ENCODE measurements at places on chromosomes 7 and 10.

DNA sequence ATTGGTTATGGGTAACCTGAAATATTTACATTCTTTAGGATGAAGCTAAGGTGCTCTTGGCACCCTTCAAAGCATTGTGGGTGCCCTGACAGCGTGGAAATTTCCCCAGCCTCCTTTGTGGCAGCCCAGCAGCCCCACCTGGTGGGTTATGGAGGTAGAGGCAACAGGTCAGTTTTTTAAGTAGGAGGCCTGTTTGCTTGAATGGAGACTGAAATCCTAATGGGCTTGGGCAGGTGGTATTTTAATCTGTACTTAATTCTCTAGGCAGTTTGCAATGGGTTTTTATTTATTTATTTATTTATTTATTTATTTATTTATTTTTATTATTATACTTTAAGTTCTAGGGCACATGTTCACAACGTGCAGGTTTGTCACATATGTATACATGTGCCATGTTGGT lies 139.4 kb downstream of the EPC1 start:
- peak; percentile 44 for DNase-seq

DNA sequence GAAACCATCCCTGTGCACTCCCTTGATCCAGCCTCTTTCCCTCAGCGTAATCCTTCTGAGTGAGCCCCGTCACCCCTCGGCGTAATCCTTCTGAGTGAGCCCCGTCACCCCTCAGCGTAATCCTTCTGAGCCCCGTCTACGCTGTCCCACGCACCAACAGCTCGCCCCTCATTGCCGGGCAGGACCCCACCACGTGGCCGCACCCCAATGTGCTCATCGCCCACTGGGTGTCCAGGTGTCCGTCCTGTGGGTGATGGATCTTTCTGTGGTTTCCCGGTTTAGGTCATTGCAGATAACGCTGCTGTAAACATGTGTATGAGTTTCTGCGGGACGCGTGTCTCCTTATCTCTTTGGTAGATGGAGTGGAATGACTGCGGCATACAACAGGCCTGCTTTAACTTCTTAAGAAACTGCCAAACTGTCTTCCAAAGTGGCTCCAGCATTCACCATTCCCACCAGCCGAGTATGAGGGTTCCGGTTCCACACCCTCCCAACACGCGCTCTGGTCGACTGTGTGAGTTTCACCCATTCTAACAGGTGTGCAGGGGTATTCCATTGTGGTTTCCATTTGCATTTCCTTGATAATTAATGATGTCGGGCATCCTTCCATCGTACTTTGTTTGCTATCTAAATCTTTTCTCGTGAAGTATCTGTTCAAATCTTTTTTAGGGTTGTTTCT lies 42.1 kb upstream of the NKX6-2 start:
- peak; percentile 26 for DNase-seq

- DNase-seq: no peak
Measured at GRCh38 chr7:46603780-46604179, 682.7 kb upstream of the IGFBP3 start.

DNA sequence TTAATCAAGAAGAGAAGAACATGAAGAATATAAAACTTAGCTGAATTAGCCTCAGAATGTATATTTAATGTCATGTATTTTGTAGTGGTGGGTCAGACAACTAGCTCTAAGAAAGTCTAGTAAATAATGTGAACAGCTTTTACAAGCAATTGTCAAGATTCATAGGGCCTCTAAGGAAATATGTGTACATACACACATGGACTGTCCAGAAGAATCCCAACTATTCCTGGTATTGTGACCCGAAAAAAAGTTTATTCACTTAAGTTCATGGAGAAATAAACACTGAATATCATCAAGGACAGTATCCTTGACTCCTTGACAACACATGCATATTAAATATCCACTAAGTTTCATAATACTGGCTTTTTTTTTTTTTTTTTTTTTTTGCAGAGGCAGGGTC lies 11.4 kb upstream of the TWIST1 start:
- no peak for DNase-seq

DNA sequence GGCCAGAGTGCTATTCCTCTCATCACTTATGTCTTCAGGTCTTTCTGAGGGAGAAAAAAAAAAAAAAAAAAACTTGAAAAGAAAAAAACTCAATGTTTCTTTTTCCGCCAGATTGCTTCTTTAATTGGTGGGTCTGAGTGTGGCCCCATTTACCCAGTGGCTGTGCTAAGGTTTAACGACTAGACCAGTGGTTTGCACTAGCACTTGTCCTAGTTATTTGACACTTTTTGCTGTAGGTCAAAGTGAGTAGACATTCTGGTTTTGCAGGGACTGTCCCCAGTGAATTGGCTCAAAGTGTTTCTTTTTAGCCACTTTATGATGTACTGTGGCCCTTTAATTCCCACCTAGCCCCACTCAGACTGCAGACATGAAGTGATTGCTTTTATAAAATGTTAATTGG lies 273.3 kb downstream of the PTEN start:
- DNase-seq: no peak

GRCh38 chr7:42502022-42502421 lies 265.0 kb upstream of the GLI3 start:
- no peak for DNase-seq

DNA sequence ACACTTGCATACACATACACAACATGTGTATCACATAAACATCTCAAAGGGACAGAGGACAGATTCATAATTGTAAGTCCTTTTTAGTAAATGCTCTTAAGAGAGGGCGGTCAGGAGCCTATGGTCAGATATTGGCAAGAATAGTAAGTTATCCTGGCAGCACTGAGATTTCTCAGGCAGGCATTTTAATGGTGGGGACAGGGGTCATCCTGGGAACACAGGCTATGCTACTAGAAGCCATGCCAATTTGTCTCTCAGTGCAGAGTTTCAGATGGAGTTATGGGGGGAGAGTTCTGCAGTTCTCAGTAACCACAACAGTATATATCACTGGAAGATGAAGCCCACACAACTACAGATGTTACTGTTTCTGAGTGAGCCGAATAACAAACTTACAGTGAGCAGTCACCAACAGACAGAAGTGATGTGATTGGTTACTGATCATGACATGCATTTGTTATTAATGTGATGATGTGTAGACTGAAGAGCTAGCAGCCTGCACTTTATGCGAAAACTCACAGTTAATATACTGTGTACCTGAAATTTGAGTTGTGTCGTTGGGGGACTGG lies 16.4 kb downstream of the ZNF487 start:
- DNase-seq: no peak

DNA sequence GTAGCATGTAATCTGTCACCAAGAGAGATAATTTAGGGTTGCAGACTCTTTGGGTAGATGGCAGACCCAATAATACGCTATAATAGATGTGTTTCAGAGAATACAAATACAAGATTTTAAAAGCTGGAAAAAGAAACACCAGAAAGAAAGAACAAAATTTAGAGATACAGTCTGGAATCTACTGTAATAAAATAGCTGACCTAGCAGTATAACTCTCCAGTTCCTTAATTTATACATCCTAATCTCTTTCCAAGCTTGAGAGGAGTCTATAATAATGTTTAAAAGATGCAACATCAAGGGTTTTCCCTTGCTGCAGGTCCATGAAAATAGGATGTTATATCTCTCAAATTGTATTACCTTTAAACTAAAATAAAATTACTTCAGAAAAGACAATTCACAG lies 27.2 kb upstream of the GPR22 start:
- no peak for DNase-seq

GRCh38 chr10:69687426-69687825 lies 57.4 kb downstream of the FAM241B start:
- no peak for DNase-seq

GRCh38 chr7:131057015-131057793 lies 270.5 kb upstream of the MKLN1 start:
- DNase-seq: no peak

DNA sequence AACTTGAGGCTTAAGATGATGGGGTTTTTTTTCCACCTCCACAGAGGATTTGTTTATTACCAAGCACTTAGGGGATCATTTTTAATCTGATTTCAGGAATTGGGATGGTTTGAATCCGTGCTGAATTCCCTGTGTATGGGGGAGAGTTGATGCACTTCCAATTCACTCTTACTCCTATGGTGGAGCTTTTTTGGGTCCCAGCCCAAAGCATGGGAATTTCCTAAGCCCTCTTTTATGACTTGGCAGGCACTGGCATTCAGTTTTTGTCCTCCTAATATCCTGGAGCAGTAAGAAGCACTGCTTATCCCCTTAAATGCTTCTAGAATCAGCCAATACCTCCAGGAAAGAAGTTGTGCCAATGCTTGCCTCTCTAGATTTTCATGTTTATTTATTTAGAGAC lies 78.7 kb downstream of the HYCC1 start:
- no peak for DNase-seq

GRCh38 chr7:101608772-101609713 lies 20.1 kb downstream of the MYL10 start:
- DNase-seq: peak; percentile 73

DNA sequence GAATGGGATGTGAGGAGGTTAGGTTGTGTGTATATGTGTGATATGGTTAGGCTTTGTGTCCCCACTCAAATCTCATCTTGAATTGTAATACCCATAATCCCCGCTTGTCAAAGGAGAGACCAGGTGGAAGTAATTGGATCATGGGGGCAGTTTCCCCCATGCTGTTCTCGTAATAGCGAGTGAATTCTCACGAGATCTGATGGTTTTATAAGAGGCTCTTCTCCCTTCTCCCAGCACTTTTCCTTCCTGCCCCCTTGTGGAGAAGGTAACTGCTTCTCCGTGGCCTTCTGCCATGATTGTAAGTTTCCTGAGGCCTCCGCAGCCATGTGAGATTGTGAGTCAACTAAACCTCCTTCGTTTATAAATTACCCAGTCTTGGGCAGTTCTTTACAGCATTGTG lies 47.3 kb downstream of the NPVF start:
- DNase-seq: no peak

DNA sequence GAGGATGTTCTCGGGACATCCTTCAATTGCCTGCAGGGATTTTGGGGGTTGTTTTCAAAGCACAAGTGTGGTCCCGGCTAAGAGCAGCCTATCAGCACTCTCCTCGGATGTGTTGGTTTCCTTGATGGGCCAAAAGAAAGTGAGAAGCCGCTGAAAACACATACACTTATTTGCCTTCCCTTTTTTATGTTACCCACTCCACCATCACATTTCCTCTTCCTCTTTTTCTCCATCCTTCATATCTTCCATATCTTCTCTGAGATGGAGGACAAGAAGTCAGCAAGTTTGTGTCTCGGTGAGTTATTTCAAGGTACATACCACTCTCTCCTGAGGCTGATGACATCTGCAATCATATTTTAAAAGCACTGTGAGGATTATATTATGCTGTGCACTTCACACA lies 64.0 kb downstream of the ZNF33B start:
- no peak for DNase-seq

- no peak for DNase-seq
Measured at GRCh38 chr7:28222636-28223035, 42.0 kb upstream of the JAZF1 start.

DNA sequence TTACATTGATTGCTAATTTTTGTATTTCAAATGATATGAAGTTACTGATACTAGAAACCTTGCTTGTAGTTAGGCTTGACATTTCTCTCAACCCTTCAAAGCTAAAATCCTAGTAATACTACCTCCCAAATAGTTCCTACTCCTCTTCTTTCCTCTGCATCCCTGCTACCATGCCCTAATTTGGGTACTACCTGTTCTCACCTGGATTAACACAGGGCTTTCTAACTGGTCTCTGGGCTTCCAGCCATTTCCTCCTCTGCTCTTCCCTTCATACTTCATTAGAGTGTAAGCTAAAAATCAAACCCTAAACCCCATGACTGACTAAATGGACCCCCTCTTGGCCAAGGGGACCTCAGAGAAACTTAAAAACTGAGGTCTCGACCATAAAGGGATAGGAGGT lies 112.4 kb downstream of the CHCHD3 start:
- DNase-seq: no peak

DNA sequence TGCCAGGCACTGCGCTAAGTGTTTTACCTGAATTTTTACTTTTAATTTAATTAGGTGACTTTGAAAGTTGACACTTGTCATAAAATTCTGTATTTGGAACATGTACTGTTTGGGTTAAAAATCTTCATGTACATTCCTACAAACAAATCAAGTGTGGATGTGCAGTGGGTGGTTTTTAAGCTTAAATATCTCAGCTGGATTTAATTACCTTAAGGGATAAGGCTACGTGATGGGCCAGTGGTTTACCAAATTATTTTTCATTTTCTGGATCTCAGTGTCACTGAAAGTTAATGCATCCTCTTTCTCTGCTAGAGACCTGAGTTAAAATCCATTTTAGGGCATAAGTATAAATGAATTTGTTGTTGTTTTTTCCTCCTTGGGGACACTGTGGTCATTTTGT lies 51.1 kb downstream of the EXOC4 start:
- DNase-seq: no peak

DNA sequence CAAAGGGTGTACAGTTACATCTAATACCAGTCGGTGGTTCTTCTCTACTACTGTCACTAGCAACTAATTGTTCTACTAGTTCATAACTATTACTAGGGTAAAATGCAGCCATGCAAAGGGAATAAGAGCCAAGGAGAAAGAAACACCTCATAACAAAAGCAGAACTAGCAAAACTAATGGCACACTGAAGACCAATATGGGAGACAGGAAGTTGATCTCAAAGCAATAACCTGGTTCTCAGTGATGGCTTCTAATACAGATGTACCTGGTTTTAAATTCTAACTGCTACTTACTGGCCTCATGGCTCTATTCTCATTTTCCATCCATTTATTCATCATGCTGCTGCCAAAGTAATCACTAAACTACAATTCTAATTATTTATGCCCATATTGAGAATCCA lies 170.3 kb downstream of the SEMA3E start:
- DNase-seq: no peak

GRCh38 chr10:89888321-89889070 lies 187.1 kb downstream of the KIF20B start:
- no peak for DNase-seq

DNA sequence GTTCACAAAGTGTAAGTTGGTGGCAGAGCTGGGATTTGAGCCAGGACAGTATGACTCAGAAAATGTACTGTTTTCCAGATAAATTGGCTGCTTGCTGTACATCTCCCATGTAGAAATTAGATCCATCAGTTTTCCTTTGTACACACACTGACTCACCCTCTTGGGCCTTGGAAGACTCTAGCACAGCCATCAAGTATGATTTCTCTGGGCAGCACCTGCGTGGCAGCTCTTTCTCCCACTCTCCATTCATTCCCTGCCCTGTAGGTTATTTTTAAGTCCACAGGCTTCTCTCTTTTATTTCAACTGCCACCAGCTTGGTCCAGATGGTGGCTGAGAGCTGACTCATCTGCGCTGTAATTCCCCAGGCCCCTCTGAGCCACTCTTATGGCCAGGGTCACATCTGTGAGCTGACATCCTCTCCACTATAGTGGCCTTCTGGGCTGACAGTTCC lies 28.3 kb upstream of the SDK1 start:
- DNase-seq: no peak

DNA sequence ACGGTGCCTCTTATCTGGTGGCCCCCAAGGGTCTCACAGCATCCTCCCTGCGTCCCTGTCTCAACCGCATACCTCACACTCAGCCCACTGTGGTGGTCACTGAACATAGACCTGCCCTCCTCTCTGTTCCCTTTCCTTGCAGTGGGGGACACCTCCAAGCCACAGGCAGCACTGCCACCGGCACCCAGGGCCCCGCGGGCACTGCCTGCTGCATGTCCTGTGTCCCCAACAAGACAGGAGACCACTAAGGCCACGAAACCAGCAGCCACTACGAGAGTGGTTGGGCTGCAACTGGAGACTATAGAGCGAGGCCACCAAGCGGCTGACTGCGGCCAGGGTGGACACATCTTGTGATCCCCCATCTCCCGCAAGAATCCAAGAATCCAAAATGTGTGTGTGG lies 15.3 kb downstream of the BRI3 start:
- no peak for DNase-seq

GRCh38 chr10:117137031-117137910 lies 799 bp downstream of the VAX1 start:
- DNase-seq: peak; percentile 92
